ENCODE measurements at places on chromosomes 6 and 20.
A peak's percentile ranks its signal among the peaks of the same experiment; 100 is the strongest.

DNA sequence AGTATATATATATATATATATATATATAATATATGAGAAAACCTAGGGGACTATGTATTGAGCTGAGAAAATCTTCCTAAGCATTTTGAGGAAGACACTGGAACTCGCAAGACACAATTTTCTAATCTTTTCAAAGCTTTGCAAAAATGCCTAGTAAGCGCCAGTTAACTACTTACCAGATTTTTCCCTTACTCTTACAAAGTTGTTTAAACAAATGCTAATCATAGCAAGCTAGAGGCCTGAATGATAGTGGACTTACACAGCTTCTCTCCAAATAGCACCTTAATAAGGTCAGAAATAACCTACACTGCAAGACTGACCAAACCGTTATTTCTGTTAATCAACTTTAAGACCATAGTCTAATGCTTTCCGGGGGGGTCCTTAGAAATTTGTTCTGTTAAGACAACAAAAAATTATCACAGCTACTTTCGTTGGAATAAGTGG, 56.1 kb upstream of the HFE start:
- no peak for DNase-seq

GRCh38 chr6:131923356-131923755, 27.8 kb downstream of the CCN2 start:
- DNase-seq: peak; percentile 26

GRCh38 chr6:168122521-168122920, 43.5 kb upstream of the FRMD1 start:
- no peak for DNase-seq

GRCh38 chr6:37182736-37183590, 13.0 kb downstream of the PIM1 start:
- DNase-seq: no peak

DNA sequence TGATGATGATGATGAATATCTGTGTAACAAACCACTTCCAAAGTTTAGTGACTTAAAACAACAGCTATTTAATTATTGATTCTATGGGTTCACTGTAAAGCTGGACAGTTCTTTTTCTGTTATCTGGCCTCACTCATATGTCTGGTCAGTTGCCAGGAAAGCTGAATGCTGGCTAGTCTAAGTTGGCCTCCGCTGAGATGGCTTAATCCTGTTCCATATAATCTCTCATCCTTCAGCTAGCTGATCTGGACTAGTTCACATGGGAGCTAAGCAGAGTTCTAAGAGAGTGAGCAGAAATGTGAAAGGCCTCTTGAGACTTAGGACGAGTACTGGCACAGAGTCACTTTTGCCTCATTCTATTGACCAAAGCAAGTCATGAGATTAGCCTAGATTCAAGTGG, 334.7 kb upstream of the FLRT3 start:
- DNase-seq: no peak

DNA sequence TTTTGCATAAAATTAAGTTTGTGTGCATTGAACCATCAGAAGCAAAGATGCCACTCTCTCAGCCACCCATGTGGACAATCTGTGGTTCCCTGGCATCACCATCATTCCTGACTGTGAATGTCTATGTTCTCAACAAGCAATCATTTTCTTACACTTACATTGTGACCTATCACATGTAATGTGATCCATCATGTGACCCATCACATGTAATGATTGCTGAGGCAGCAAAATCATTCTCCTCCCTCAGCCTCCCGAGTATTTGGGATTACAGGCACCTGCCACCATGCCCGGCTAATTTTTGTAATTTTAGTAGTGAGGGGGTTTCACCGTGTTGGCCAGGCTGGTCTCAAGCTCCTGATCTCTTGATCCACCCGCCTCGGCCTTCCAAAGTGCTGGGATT, 22.0 kb upstream of the ZNF133 start:
- DNase-seq: no peak

- no peak for DNase-seq
Observed at GRCh38 chr20:60332523-60332922, 374.3 kb downstream of the CDH26 start.

GRCh38 chr6:132568611-132569010, 1.5 kb upstream of the TAAR6 start:
- no peak for DNase-seq

All from NCI-H774 (cell line).